ENCODE measurements at places on chromosomes 1 and 21.

DNA sequence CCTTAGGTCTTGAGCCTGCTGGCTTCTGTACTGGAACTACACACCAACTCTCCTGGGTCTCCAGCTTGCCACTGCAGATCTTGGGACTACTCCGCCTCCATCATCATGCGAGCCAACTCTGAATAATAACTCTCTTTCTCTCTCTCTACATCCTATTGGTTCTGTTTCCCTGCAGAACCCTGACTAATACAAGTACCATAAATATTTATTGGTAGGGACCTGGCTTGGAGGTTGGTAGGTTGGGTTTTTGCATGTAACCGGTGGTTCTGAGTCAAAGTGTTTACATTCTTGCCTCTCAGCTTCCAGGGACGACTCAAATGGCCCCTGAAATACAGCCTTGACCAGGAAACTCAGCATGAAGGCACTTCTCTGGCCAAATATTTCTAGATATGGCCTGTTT, 110.4 kb downstream of the KCND3 start:
- DNase-seq: no peak

DNA sequence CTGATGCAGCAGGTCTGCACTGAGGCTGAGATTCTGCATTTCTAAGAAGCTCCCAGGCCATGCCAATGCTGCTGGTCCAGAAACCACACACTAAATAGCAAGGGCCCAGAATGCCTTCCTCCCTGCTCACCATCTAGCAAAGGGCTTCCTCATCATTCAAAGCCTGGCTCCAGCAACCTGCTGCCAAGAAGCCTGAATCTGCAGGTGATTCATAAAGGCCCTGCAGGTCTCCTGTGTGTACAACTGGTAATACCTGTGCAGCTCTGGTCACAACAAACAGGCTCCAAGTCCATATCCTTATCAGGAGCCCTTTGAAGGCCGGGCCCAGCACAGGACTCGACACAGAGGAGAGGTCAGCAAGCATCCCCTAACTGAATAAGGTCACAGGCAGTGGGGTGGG, 26.7 kb downstream of the GLIS1 start:
- DNase-seq: no peak

GRCh38 chr1:119779869-119780356, 11.2 kb upstream of the HMGCS2 start:
- no peak for DNase-seq

DNA sequence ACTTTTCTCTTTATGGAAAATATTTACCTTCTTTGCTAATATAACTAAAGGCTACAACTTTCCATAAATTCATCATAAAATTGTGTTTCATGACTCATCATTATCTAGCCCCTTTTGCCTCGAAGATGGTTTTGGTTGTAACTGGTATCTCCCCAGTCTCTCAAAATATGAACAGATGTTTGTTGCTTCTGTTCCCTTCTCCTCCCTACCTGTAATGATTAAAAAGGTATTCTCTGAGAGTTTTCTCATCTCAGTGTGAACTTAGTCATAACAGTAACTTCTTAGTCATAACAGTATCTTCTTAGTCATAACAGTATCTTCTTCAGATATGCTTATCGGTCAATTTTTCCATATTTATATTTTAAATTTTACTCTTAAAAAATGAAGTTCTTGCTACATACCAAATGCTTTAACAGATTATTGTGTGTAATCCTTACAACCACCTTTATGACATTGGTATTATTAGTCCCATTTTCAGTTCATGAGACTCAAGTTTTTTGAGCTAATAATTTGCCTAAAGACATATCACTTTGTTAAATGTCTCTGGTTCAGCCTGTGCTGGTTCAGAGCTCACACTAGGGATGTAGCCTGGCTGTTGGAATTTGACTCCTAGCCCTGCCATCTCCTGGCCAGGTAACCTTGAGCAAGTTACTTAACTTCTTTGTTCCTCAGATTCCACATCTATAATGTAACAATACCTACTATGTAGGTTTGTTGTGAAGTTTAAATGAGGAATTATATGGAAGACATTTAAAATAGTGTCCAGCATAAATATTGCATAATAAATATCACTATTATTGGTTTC, 32.6 kb downstream of the ATP1B1 start:
- no peak for DNase-seq

DNA sequence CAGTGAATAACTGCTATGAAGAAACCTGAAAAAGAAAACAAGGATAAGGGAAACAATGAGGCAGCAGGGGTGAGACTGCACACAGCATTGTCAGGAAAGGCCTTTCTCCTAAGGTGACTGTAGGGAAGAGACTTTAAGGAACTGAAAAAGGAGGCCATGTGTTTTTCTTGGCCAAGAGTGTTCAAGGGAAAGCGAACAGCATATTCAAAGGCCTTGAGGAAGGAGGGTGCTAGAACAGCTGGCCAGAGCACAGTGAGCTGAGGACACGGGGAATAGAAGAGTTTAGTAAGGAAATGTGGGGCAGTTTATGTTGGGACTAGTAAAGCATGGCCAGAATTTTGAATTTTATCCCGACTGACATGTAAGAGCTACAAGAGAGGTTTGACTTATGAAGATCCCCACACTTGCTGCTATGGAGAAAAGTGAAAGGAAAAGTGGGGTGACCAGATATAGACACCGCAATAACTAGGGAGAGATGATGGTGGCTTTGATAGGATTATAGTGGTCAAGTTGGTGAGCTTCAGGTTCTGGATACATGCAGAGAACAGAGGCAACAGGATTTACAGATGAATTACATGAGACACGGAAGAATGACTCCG, 1.4 kb downstream of the RWDD2B start:
- DNase-seq: no peak

- DNase-seq: no peak
These were observed 185.9 kb upstream of the EDN2 start for GRCh38 chr1:41670217-41670957.

DNA sequence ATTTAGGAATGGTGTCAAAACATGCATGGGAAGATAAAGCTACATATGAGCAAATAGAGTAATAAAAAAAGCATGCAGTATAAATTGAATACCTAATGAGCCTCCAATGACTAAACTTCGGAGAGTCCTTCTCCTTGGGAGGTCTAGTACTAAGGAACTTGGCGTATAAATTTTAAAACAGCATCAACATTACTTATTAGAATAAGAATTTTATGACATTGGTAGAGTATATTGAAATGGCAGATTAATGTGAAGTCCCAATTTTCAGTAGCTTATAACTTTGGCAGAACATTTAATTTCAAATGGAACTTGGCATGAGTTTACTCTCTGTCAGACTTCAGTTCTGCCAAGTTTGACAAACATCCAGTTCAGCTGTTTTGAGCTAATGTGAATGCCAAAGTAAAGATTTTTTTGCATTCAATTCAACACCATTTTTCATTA, 104.7 kb upstream of the RGS18 start:
- DNase-seq: no peak

- no peak for DNase-seq
These were observed 139.1 kb upstream of the USH2A start for GRCh38 chr1:216562383-216562782.

DNA sequence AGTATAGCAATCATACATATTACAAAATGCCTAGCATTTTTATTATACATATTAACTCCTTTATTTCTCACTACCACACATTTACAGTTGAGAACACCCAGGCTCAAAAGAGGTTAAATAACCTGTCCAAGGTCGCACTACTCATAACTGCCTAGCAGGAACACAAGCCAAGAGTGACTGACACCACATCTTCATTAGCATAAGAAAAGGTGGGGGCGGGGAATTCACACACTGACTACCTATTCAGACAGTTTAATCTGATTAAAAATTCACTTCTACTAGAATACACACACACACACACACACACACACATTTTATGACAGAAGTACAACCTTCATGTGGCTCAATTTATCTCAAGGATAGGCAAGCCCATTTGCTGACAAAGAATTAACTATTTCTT, 77.8 kb upstream of the CACHD1 start:
- DNase-seq: no peak

DNA sequence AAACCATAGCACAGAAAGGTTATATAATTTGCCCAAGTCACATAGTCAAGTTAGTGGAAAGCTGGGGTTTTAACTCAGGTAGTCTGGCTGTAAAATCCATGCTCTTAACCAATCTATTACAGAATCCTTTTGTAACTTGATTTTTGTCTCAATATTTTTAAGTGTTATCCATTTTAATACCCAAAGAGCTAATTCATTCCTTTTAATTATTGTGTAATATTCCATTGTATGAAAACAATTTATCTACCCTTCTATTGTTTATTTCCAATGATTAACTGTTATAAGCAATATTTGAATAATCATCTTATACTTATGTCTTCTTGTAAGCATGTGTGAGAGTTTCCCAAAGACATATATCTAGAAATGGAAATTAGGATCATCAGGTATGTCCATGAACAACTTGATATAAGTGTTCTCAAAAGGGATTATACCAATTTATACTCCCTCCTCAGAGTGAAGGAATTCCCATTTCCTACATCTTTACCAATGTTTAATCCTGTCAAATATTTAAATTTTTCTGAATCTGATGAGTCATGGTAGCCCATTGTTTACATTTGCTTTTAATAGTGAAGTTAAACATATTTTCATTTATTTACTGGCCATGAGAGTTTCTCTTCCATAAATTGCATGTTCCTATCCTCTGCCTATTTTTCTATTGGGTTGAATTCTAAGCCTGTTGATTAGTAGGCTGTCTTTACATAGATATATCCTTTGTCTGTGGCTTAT, 13.9 kb downstream of the TEX50 start:
- no peak for DNase-seq

DNA sequence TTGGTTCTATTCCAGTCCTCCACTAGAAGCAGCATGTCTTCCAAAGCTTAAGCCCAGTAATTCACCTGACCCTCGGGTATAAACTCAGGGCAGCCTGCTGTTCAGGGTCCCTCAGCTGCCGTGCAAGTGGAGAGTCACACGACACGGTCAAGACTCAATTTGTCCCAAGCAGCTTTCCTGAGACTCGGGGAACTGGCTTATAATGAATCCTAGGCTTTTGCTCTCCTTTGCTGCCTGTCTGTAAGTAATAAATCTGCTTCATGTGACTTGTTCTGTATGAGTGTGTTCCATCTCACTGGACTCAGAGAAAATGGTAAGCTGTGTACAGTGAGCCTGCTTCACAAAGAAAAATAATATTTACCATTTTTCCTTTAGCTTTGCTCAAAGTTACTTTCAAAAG, 119.8 kb downstream of the CYYR1 start:
- DNase-seq: no peak

- DNase-seq: no peak
These were observed 22.5 kb upstream of the IPP start for GRCh38 chr1:45772971-45773370.

DNA sequence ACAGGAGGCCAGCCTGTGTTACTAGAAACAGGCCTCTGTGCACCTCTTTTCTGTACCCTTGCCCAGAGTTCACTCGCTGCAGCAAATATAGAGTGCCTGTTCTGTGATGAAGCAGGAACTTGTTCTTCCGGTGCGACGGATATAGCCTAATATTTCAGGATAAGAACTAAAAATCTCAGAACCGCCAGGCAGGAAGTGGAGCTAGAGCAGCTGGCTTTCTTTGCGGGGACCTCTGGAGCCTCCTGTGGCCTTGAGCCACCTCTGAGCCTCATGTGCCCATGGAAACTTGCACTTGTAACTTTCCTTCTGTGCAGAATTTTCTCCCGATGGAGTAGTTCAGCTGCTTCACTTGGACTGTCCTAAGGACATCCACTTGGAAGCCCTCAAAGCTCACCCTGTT, 44.5 kb upstream of the VAMP3 start:
- no peak for DNase-seq

DNA sequence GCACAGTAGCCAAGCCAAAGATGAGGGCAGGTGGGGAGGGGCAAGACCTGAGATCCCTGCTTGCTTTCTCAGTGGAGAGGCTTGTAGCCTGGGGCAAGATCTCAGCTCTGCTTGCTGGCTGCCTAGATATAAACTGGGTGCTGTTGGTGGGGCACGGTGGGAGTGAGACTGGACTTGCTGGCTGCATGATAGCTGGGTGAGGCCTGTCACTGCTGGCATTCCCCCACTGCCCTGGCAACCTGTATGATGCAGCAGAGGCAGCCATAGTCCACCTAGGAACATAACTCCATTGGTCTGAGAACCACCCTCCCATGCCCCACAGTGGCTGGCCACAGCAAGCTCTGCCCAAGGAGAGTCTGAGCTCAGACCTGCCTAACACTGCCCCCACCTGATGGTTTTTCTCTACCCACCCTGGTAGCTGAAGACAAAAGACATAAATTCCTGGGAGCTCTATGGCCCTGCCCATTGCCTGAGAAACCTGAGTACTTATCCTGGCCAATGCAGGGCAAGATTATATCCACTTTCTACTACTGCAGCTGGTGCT, 261.9 kb upstream of the DEPDC1 start:
- no peak for DNase-seq

GRCh38 chr21:45997205-45997494, 15.6 kb downstream of the COL6A1 start:
- no peak for DNase-seq

DNA sequence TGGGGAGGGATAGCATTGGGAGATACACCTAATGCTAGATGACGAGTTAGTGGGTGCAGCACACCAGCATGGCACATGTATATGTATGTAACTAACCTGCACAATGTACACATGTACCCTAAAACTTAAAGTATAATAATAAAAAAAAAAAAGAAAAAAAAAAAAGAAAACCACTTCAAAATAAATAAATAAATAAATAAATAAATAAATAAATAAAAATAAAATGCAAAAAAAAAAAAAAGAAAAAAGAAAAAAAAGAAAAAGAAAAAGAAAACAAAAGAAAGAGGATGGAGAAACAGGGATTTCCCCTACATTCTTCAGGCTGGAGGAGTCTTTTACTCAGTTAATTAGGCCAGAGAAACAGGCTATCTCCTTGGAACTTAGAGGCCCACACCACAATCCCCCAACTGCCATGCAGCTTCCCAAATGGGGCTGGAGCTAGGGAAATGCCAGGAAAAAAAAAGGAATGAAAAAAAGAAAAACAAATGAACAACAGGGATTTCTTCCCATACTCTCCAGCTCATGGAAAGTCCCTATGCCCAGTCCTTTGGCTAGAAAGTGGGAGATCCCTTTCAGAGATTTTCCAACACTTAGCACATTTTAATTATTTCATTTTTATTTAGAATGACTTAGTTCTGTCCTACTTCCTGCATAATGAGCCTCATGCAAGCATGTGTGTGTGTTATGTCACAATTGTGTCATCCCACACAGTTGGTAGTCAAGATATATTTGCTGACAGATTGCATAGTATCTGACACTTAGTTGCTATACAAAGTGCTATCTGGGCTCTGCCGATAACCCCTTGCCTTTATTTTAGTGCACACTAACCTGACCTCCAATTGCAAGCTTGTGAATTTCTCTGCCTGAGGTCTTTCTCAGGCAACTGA, 486.4 kb downstream of the PLPP3 start:
- no peak for DNase-seq

GRCh38 chr1:57605933-57606332, 182.1 kb upstream of the DAB1 start:
- DNase-seq: no peak

DNA sequence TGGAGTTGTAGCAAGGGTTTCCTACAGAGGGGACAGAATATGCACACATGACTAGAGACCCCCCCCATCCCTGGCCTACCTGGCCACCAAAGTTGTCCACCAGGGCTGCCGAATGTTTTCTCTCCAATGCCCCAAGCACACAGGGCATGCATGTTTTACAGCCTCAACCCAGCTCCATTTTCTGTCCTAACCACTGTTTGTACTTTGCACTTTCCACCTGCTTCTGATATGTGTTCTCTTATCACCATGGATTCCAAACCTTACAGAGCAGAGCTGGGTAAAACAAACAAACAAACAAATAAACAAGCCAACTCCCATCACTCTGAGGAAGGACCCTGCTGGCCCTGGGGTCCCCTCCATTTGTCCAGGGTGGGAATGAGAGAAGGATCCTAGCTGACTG, 27.3 kb downstream of the CLIC6 start:
- no peak for DNase-seq

Measured in stimulated activated CD4-positive, alpha-beta T cell treated with anti-CD3 and anti-CD28 coated beads, TNF-alpha, amount 100 ng/mL, for 4 hours (primary cell).